ENCODE measurements at places on chromosomes 12 and 14.

- DNase-seq = no peak
Observed at GRCh38 chr12:88743946-88744685, 163.8 kb upstream of the KITLG start.

DNA sequence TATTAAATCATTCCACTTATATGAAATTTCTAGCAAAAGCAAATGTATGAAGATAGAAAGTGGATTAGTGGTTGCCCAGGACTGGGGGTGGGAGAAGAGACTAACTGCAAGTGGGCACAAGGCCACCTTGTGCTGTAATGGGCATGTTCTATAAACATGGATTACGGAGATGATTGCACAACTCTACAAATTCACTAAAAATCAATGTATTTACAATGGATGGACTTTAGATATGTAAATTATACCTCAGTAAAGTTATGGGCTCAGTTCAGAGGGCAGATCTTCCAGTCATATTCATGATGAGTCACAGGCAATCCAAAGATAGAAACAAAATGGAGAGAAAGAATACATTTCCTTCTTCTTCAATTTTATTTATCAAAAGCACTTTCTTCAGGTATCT lies 173.9 kb downstream of the NDUFA12 start:
- no peak for DNase-seq

GRCh38 chr12:82971584-82971983 lies 284.9 kb downstream of the TMTC2 start:
- DNase-seq = no peak

DNA sequence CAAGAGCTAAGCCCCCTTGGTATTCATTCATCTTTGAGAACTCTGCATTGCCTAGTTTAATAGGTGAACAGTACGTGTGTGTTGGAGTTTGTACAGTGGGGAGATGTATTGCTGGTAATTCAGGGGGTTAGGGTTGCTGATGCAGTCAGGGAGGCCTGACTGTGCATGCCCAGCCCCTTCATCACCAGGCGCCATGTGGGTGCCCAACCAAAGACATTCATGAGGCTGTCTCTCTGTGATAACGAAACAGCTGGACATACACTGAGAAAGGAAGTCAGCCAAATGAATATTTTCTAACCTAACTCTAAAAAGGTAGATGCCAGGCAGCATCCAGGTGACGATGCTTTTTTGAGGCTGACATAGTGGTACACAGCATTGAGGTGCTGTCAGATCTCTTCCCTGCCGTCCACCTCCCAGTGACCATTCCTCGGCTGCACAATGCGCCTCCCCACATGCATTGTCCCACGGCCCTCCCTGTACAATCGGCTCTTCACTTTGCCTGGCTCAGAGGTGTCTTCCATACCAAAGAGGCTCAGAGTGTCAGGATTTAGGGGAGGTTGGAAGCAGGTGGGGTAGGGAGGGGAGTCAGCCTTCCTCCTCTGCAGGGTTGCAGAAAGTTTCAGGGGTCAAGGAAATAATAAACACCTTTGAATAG lies 19.0 kb downstream of the EML1 start:
- DNase-seq = no peak

DNA sequence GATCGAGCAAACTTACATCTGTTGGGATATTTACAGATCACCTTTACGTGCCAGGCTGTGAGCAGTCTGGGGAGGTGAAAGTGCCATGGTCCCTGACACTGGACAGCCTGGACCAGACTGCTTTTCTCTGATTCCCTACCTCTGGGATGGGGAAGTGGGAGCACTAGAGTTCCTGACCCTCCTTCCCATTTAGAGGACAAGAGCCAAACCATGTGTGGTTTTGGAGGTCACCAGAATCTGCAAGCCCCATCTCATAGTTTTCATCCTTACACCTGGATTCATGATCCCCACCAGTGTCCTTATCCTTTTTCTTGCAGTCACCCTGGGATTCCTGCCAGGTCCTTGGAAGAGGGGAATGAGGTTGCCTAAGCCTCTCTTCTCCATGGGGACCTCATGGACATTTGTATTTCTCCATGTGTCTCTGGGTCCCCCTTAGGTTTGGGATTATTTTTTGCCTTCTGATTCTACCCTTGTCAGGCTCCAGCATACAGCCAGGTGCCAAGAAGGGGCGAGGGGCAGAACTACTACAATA lies 1.5 kb upstream of the WNT10B start:
- no peak for DNase-seq

GRCh38 chr12:53852061-53852460 lies 86.6 kb upstream of the HOXC13 start:
- DNase-seq = no peak

GRCh38 chr12:106157802-106158201 lies 19.0 kb upstream of the NUAK1 start:
- no peak for DNase-seq

DNA sequence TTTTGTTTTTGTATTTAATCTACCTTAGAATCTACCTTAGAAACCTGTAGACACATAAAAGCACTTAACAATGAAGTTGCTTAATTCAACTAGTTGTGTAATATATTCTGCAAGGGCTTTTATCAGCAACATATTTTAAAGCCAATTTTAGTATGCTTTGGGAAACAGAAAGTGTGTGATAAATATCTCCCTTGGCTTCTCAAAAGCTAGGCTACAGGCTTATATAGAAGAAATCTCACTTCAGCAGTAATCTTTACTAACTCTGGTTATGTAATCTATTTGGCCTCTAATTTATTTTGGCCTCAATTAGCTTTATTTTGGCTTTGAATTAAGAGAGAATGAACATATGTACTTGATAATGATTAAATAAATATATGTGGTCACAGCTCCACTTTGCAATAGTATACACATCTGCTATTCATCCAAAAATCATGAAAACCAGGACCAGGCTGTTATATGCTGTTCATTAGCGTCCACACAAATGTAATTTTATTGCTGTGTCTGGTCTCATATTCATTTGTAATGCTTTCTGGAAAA lies 37.2 kb downstream of the LRP6 start:
- no peak for DNase-seq

DNA sequence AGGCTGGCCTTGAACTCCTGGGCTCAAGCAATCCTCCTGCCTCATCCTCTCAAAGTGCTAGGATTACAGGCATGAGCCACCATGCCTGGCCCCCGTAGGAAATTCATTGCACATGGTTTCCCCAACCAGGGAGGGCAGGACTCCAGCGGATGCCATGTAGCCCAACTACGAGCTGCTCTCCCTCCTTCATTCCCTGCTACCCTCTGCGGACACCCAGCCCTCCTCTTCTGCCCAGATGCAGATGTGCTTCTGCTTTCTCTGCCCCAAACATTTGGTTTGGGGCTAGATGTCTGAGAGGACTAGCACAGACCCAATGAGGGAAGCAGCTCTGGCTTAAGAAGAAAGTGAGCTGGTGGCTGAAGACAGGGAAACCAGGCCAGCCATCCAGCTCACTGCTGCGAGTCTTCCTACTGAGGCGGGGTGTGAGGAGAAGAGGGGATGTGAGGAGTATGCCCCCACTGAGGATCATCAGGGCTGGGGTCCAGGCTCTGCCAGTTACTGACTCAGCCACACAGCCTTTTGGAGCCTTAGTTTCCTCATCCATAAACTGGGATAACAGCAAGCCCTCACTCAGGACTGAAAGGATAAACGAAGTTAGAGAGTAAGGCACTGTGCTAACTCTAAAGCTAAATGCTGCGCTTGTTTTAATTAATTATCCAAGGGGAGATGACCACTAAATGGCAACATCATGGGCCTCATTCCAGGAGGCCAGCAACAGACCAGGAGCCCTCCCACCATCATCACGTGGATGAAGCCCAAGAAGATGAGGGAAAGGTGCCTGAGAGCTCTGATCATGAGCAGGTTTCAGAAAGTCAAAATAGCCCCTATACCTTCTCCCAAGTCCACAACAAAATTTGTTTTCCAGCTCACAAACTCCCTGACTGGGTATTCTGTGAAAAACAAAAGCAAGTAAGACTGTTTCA lies 10.9 kb downstream of the CTDSP2 start:
- no peak for DNase-seq

GRCh38 chr12:116217045-116217735 lies 60.3 kb downstream of the MED13L start:
- no peak for DNase-seq

GRCh38 chr14:23492618-23493272 lies 23.2 kb downstream of the NGDN start:
- no peak for DNase-seq

- no peak for DNase-seq
Observed at GRCh38 chr12:121096199-121096798, 36.4 kb upstream of the P2RX7 start.

DNA sequence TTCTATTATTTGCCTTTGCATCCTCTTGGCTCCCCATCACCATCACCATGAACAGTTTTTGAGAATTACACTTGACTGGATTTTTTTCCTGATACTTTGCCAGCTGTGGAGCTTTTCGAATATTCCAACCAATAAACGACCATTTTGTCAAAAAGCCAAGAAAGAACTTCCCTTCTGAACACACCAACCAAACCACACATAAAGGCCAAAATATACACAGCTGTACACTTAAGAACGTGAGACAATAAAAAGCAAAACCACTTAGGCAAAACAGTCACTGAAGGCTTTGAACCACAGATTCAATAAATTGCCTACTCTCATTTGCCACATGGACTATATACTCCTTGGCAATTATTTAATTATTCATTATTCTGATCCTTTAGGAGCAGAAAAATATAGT lies 1.1 kb downstream of the C14orf93 start:
- DNase-seq = no peak

Measured in anterior cingulate cortex (tissue), 58 donors.